ENCODE measurements at places on chromosomes 1 and 21. TPM values are rescaled to one million over a fixed set of nuclear protein-coding genes. Genes with fewer than 3 reads are reported as not detected.

- no peaks in the 10 kb centered on the region for H3K36me3 ChIP-seq
- no peak for DNase-seq
- H3K27ac ChIP-seq = no peak overlapping the region
- H3K4me3 ChIP-seq = no peak overlapping the region
- peaks cover 1% of the 10 kb centered on the region for H3K4me1 ChIP-seq
These were observed 35.3 kb downstream of the OPTC start for GRCh38 chr1:203528976-203529835.

DNA sequence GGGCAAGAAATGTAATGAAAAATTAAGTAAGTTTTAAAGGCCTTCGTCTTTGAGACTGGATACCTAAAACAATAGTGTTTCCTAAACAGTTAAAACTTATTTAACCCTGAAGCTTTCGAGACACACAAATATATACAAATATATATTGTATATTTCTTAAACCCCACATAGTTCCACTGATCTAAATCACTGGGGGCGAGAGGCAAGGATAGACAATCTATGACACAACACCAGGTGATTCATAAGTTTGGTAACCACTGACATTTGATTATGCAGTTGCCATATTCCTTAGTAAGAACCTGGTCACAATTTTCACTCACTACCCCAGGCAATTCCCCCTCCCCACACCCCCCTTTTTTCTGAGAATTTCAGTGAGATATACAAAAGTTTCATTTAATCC lies 55.3 kb upstream of the BOLA1 start:
- no peak overlapping the region for H3K27ac ChIP-seq
- H3K27me3 ChIP-seq = no peaks in the 10 kb centered on the region
- peaks cover under 1% of the 10 kb centered on the region for H3K4me1 ChIP-seq
- H3K4me3 ChIP-seq = peak overlapping the region; percentile 26

- H3K36me3 ChIP-seq = no peaks in the 10 kb centered on the region
- no peak overlapping the region for H3K4me3 ChIP-seq
- no peaks in the 10 kb centered on the region for H3K4me1 ChIP-seq
These were observed 16.9 kb upstream of the THRAP3 start for GRCh38 chr1:36207339-36207738.

- H3K27ac ChIP-seq = no peak overlapping the region
- H3K36me3 ChIP-seq = no peaks in the 10 kb centered on the region
- H3K4me1 ChIP-seq = no peaks in the 10 kb centered on the region
These were observed 600.6 kb downstream of the AJAP1 start for GRCh38 chr1:5254975-5255374.

GRCh38 chr1:43851561-43852338 lies 81.9 kb upstream of the ARTN start:
- H3K27ac ChIP-seq = no peak overlapping the region
- DNase-seq = no peak
- H3K27me3 ChIP-seq = no peaks in the 10 kb centered on the region
- no peaks in the 10 kb centered on the region for H3K4me1 ChIP-seq
- H3K4me3 ChIP-seq = no peak overlapping the region

Gene ETV3L
- polyA plus RNA-seq = not detected

DNA sequence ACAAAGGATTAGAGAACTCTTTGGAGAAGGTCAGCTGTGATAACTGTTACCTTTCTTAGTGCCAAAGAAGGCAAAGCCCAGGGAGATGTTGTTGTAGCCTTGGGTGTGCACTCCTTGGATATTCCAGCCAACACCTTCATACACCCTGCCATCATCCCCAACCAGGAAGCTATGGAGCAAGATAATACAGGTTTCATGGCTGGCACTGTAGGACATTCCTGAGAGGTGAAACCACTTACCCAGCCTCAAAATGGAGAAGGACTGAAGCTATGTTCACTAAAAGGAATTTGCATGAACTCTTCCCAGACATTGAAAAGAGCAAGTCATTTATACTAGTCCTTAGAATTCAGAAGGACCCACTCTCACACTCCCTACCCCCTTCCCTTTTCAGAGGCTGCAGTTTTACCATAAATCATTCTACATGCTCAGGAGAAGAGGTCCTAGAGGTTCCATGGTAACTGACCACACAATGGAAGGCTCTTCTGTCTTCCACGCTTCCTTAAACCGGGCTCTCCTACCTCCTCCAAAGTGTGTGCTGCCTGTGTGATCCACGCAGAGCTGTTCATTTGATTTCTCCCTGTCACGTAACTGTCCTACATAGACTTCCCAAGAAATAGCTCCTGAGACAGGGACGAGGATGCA lies 5.5 kb downstream of the PGLYRP4 start:
- H3K4me1 ChIP-seq = no peaks in the 10 kb centered on the region
- DNase-seq = no peak
- no peak overlapping the region for H3K4me3 ChIP-seq
- H3K36me3 ChIP-seq = no peaks in the 10 kb centered on the region
- H3K27ac ChIP-seq = no peak overlapping the region

Gene LCE1B
- polyA plus RNA-seq = not detected

DNA sequence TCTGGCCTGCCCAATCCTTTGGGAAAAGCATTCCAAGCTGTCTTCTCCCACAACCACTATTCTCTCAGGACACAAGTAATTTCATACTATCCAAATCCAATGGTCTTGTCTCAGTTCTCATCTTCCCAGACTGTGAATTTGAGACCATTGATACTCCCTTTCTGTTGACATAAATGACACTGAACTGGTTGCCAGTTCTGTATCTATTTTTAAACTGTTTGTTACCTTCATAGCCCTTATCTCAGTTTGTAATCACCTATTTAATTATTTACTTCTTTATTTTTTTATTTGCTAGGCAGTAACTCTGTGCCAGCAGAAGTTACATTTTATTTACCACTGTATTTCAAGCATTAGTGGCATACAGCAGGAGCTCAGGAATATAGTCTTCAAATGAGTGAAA lies 24.0 kb downstream of the TCEANC2 start:
- DNase-seq = no peak
- no peak overlapping the region for H3K4me3 ChIP-seq
- H3K27ac ChIP-seq = no peak overlapping the region
- H3K27me3 ChIP-seq = no peaks in the 10 kb centered on the region
- no peaks in the 10 kb centered on the region for H3K4me1 ChIP-seq
- no peaks in the 10 kb centered on the region for H3K36me3 ChIP-seq

GRCh38 chr1:24915816-24916602 lies 14.1 kb downstream of the RUNX3 start:
- DNase-seq = peak; percentile 72
- H3K36me3 ChIP-seq = no peaks in the 10 kb centered on the region
- H3K27me3 ChIP-seq = no peaks in the 10 kb centered on the region
- no peaks in the 10 kb centered on the region for H3K4me1 ChIP-seq

DNA sequence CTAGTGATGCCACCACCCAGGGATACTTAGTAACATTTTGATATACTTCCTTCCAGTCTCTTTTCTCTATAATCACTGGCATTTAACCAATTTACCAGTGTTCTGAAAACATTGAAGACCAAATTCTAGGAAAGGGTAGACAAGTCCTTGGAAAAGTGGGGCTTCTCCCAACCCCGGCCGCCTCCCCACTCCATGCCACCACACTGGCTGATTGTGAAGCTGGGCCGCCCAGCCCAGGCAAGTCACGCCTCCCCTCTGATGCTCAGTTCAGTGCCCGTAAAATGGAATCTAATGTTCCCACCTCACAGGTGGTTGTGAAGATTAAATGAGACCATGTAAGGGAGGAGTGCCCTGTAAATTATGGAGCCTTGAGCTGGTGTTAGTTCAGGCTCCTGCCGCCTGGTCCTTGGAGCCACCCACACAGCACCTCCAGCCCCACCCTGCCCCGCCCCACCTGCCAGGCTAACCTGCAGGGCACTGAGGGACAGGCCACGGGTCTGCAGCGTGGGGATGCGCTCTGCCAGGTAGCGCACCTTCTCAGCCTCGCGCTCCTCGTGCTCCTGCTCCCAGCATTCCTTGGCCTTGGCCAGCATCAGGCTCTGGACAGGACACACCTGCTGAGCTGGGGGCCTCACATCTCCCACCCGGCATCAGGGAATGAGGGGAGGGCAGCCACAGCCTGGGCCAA lies 7.3 kb downstream of the TNNI1 start:
- DNase-seq = no peak
- H3K27me3 ChIP-seq = no peaks in the 10 kb centered on the region
- no peak overlapping the region for H3K4me3 ChIP-seq
- H3K36me3 ChIP-seq = no peaks in the 10 kb centered on the region

DNA sequence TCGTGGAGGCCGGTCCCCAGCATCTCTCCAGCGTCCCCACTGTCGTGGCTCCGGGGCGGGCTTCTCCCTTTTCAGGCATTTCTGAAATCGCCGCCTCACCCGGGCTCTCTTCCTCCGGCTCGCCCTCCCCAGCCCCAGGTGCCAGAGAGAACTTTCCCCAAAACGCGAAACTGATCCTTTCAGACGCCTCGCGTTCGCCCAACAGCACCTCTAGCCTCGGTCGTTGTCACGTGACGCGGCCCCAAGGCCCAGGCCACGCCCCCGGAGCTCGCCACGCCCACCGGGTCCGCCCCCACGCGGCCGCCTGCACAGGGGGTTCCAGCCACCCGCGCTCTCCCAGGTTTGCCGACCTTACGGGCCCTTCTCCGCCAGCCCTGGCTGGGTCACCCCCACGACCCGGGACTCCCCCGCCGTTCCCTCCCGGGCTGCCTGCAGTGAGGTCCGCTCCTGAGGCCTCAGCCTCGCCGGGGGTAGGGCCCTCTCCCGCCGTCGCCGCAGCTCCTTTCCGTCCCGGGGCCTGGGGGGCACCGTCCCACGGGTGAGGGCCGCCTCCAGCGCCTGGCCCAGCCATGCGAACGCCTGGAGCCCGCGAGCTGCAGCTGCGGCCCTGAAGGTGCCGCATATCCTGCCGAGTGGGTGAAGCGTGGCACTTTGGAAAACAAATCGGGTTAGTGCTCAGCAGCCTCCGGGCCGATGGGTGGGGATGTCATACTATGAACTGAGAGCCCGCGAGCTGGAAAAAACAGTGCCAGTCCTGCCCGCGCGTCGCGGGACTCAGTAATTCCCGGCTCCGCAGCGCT lies 21.0 kb downstream of the H3-3A start:
- peak overlapping the region; percentile 61 for H3K4me3 ChIP-seq
- H3K27ac ChIP-seq = no peak overlapping the region
- no peaks in the 10 kb centered on the region for H3K36me3 ChIP-seq
- peak; percentile 94 for DNase-seq
- no peaks in the 10 kb centered on the region for H3K4me1 ChIP-seq

Gene IFI44L
- polyA plus RNA-seq = 4.8 TPM

GRCh38 chr1:230414694-230415093 lies 11.4 kb downstream of the PGBD5 start:
- no peaks in the 10 kb centered on the region for H3K27me3 ChIP-seq
- no peak overlapping the region for H3K4me3 ChIP-seq
- DNase-seq = no peak
- H3K27ac ChIP-seq = no peak overlapping the region
- H3K4me1 ChIP-seq = no peaks in the 10 kb centered on the region
- no peaks in the 10 kb centered on the region for H3K36me3 ChIP-seq

DNA sequence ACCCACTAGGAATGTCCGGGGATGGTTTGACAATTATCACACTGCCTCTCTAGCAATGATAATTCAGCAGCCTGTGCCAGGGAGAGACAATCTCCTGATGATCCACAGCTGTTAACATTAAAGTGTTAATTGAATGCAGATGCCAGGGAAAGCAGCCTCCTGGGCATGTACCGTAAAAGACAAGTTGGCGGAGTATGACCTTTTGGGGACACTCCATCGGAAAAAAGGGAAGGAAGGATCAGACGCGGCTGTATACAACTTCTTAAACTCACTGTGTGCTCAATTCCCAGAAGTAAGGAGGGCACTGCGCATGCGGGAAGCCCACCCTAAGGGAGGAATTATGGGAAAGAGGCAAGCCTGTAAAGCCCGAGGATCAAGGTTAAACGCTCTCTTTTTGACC lies 62.6 kb downstream of the MAP3K7CL start:
- DNase-seq = no peak
- no peak overlapping the region for H3K4me3 ChIP-seq
- no peaks in the 10 kb centered on the region for H3K27me3 ChIP-seq
- peaks cover 1% of the 10 kb centered on the region for H3K4me1 ChIP-seq

GRCh38 chr1:113976609-113977278 lies 2.5 kb upstream of the OLFML3 start:
- H3K27ac ChIP-seq = no peak overlapping the region
- H3K36me3 ChIP-seq = peaks cover 2% of the 10 kb centered on the region
- H3K4me3 ChIP-seq = no peak overlapping the region
- DNase-seq = no peak
- no peaks in the 10 kb centered on the region for H3K27me3 ChIP-seq

DNA sequence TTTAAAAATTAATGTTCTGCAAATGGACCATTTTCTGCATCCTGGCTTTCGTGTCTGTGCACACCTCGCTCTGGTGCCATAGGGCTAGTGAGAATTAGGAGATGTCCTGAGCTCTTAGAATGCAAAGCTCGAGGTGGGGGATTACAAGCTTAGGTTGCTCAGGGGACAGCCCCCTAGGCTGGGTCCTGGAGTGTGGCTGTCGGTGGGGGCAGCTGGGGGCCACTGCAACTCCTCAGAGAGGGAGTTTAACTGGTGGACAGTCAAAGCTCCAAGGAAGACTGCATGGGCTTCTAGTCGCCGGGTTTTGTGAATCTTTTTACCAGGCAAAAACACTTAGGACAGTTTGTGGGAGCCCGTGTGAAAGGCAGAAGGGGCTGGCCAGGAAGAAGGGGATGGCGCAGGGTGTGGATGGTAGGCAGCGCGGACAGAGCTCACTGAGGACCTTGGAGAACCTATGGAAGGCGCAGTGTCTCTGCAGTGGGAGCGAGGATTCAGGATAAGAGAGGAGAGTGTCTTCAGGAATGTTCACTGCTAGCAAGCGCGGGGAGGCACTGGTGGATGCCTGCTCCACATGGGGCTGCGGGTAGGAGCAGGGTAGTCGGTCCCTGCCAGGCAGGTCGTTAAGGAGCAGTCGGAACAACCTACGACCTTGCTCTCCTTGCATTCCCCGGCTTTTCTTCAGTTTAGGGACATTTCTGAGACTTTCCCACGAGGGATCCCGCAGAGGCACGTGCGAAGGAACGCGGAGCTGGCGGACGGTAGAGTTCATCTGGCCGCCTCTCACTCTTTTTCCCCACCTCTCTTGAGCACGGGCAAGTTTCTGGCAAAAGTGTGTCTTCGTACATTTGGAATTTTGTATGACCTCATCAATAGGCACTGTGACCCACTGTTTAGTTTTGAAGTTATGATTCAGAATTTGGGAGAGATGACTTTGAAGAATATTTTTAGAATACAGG lies 12.9 kb upstream of the KCNE1 start:
- H3K27me3 ChIP-seq = no peaks in the 10 kb centered on the region
- H3K27ac ChIP-seq = no peak overlapping the region
- H3K36me3 ChIP-seq = no peaks in the 10 kb centered on the region
- peak overlapping the region; percentile 0 for H3K4me3 ChIP-seq

- no peak overlapping the region for H3K4me3 ChIP-seq
- no peaks in the 10 kb centered on the region for H3K36me3 ChIP-seq
- no peak overlapping the region for H3K27ac ChIP-seq
These were observed 99.0 kb upstream of the GJB5 start for GRCh38 chr1:34655875-34656240.

- no peak overlapping the region for H3K27ac ChIP-seq
- H3K36me3 ChIP-seq = no peaks in the 10 kb centered on the region
- no peaks in the 10 kb centered on the region for H3K4me1 ChIP-seq
- no peak for DNase-seq
- H3K4me3 ChIP-seq = no peak overlapping the region
These were observed 73.2 kb downstream of the ZC3H11B start for GRCh38 chr1:219539645-219540254.

- DNase-seq = no peak
- no peaks in the 10 kb centered on the region for H3K27me3 ChIP-seq
- no peaks in the 10 kb centered on the region for H3K36me3 ChIP-seq
- H3K4me3 ChIP-seq = no peak overlapping the region
These were observed 35.8 kb downstream of the HHAT start for GRCh38 chr1:210364479-210364878.

GRCh38 chr1:96684744-96685143 lies 36.8 kb upstream of the PTBP2 start:
- H3K4me3 ChIP-seq = no peak overlapping the region
- H3K27ac ChIP-seq = no peak overlapping the region
- DNase-seq = no peak
- no peaks in the 10 kb centered on the region for H3K4me1 ChIP-seq
- no peaks in the 10 kb centered on the region for H3K27me3 ChIP-seq

All from aorta (tissue), 5 donors.